ENCODE measurements at places on chromosomes 6 and 20. TPM values are rescaled to one million over a fixed set of nuclear protein-coding genes. Genes with fewer than 3 reads are reported as not detected.

CHRNA4 gene
- total RNA-seq = not detected

CST4 gene
- total RNA-seq = not detected

JPH2 gene
- 1.9 TPM for total RNA-seq

BMP6 gene
- total RNA-seq = 0.88 TPM

TMEM239 gene
- not detected for total RNA-seq

HLA-DOA gene
- 0.95 TPM for total RNA-seq

COL20A1 gene
- not detected for total RNA-seq

UNC93A gene
- total RNA-seq = not detected

TRAM2 gene
- 15.8 TPM for total RNA-seq

HS3ST5 gene
- not detected for total RNA-seq

PROKR2 gene
- total RNA-seq = not detected

SCGN gene
- 7.6 TPM for total RNA-seq

PLN gene
- total RNA-seq = 7.6 TPM

CAGE1 gene
- not detected for total RNA-seq

RIN2 gene
- 177 TPM for total RNA-seq

BCAS4 gene
- total RNA-seq = 91.6 TPM

SLC17A1 gene
- not detected for total RNA-seq

KCNK15 gene
- 0.54 TPM for total RNA-seq

TFAP2B gene
- not detected for total RNA-seq

OR14J1 gene
- not detected for total RNA-seq

PRKN gene
- total RNA-seq = 669 TPM

EPHA7 gene
- 3.9 TPM for total RNA-seq

DNAH8 gene
- not detected for total RNA-seq

ARHGAP40 gene
- not detected for total RNA-seq

SRMS gene
- total RNA-seq = not detected

TMEM14A gene
- total RNA-seq = 12.4 TPM

Data from Peyer's patch (tissue), 4 donors.